RKO (cell line): ENCODE measurements at places on chromosomes 12 and 14.

DNA sequence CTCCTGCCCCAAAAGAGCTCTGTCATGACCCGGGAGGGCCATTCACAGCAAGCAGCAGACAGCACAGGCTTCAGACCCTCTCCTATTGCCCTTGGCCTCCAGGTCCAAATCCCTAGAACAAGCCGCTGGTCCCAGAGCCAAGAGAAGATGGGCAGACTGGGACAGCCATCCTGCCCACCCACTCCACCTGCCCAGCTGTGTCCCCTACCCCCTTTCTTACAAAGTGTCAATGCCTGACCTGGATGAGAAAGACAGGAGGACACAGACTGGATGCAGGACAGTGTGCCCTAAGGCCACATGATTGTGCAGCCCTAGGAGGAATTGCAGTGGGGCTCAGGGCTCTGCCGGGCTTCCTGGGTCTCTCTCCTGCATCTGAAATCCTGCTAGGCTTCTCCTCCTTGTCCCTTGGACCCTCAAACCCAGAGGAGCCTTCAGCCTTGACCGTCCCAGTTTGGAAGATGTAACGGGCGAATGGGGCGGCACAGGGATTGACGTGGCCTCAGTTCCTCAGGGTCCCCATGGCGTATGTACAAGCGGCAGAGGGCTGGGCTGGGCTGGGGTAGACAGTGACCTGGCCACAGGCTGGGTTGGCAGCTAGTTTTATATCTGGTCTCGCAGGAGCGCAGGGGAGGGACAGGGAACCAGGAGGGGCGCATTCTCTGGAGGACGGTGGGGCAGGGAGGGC, 27.1 kb upstream of the BCDIN3D start:
- DNase-seq, result no peak

GRCh38 chr12:53358836-53359419, 21.0 kb upstream of the SP1 start:
- DNase-seq, result no peak

GRCh38 chr14:103886304-103887169, 39.2 kb upstream of the PPP1R13B start:
- DNase-seq, result no peak

GRCh38 chr12:102052192-102053061, 9.4 kb downstream of the WASHC3 start:
- DNase-seq, result no peak

GRCh38 chr14:24057867-24058259, 6.1 kb downstream of the CARMIL3 start:
- DNase-seq, result no peak

DNA sequence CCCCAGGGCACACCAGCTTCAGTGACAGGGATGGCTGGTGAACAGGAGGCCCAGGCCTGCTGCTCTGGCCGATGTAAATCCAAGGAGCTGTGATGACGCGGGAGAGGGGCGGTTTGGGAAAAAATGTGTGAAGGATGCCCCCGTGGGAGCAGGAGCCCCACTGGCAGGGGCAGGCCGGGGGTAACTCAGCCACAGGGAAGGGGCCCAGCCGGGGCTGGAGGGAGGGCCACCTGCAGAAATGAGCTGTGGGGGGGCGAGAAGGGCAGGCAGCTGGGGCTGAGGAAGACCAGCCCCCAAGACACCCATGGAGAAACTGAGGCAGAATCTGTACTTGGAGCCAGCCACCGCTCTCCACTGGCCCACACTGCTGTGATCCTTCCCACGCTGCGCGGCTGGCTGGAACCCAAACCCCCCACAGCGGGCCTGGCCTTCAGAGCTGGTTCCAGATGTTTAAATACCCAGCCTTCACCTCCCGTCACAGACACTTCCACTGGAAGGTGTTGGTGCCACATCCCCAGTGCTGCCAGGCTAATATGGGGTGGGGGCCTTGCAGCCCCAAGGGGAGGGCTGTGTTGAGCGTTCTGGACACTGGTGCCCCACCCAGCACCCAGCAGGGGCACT, 28.5 kb upstream of the ANKRD9 start:
- no peak for DNase-seq

GRCh38 chr14:83860631-83861155, 1669.3 kb upstream of the FLRT2 start:
- no peak for DNase-seq

- no peak for DNase-seq
These were observed 157.6 kb upstream of the VASH1 start for GRCh38 chr14:76603713-76604112.

GRCh38 chr12:27555361-27555760, 31.4 kb downstream of the PPFIBP1 start:
- DNase-seq, result no peak

DNA sequence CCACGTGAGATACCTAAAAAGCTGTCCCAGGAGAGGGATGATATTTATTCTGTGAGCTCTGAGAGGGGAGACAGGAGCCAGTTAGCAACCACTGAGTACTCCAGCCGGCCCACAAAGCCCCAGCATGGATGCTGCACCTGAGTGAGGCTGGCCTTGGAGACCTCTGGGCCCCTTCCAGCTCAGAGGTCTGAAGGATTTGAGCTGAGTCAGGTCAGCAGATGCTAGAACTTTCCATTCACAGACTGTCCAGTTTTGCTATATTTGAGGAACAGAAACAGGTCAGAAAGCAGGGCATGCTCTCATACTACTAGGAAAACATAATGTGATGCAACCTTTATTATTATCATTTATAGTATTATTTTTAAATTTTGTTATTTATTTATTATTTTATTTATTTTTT, 15.0 kb upstream of the MAPKAPK5 start:
- DNase-seq, result no peak
